ENCODE measurements at places on chromosomes 2 and 18.

- no peak for DNase-seq
Measured at GRCh38 chr2:182903566-182903965, 37.1 kb upstream of the FRZB start.

DNA sequence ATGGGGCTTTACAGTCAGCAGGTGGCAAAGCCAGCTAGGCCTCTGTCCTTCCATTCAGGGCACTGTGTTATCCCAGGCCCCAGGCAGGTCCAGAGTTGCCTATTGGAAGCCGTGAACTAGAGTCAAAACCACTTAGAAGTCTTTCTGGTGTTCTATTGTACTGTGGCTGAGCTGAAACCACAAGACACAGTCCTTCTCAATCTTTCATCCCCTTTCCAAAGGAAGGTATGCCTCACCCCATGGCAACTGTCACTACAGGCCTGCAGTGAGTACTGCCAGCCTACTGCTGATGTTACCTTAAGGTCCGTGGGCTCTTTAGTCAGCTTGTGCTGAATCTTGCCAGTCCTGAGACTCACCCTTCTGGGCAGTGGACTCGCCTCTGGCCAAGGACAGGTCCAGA is 181.6 kb downstream of the GULP1 start:
- DNase-seq = no peak

GRCh38 chr2:172736424-172737174 is 954 bp downstream of the RAPGEF4 start:
- DNase-seq = no peak

GRCh38 chr18:2442726-2443275 is 128.5 kb downstream of the METTL4 start:
- DNase-seq = no peak

- no peak for DNase-seq
Measured at GRCh38 chr2:237614151-237614720, 13.2 kb upstream of the LRRFIP1 start.

- DNase-seq = no peak
Measured at GRCh38 chr18:55141318-55141717, 182.1 kb upstream of the CCDC68 start.

DNA sequence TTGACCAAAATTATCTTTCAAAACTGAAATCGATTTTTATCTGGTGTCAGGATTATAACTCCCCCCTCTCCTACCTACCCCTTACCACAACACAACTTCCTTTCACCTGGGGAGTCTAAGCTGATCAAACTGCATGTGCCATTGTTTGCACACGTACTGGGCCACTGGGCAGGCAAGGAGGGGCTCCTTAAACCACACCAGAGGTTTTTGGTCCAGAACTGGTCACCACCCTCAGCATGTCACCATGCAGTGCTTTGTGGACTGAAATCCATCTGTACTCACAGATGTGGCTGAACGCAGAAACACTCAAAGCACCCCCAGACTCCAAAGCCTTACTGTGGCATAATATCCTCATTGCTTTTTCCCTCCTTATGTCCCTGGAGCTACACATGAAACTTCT is 13.9 kb upstream of the ARHGAP25 start:
- DNase-seq = no peak

- no peak for DNase-seq
Measured at GRCh38 chr2:217091531-217091930, 231.7 kb upstream of the TNP1 start.

GRCh38 chr2:217662984-217663602 is 339.7 kb downstream of the TNS1 start:
- DNase-seq = no peak

DNA sequence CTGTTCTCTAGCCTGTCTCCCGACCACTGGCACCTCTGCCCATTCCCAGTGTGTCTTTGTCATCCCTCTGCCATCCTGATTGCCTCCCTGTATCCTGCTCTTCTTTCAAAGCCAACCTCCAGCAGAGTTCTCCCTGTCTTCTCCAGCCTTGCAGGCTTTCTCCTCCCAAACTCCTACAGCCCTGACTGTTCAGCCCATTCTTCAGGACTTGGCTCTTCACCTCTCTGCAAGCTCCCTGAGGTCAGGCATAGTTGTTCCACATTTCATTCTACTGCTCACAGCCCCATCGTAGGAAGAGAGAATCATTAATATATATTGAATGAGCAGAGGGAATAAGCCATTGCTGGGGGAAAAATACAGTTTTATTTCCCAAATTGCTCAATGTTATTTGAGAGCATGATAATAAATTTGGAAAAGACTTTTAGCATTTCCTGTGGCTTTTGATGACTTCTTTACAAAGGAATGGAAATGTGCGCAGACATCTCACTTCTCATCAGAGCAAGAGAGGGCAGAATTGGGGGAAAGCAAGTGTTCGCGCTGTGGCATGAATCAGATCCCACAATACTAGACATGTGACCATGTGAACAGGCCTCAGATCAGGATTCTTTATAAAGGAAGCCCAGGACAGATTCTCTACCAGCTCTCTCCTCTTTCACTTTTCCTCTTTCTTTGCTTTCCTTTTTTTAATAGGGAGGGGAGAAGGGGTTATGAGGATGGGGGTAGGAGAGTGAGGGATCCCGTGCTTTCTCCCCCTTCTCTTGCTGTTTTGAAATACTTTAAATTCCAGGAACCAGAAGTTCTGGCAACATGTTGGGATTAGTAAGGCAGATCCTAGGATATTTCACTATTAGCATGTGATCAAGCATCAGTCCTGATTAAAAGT is 37.4 kb downstream of the EPAS1 start:
- DNase-seq = no peak

- DNase-seq = no peak
Measured at GRCh38 chr2:224876522-224876921, 160.4 kb upstream of the CCDC195 start.

DNA sequence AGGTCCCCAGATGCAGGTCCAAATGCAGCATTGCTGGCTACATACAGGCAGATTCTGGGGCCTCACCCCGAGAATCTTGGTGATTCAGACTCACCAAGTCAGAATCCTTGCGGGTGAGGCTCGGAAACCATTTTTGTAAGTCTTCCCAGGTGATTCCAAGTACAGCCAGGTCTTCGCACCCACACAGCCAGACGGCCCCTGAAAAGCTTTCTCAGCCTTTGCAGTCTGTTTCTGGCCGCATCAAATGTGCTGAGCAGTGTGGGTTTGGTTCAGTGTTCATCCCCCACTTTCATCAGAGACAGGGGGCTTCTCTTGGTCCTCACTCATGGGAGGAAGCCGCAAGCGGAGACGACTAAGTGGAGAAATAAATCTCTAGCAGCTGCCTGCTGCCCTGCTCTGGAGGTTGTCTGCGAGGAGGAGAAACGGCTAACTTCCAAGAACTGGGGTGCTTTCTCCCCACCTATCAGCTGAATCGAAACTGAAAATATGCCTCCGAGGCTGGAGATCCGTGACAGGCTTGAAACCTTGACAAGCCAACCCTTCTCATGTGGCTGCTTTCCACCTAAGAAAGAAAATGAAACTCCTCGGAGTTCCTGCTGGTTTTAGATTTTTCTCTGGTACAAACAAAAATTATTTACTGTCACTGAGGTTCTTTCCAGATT is 8.9 kb upstream of the TMEM185B start:
- DNase-seq = peak; percentile 48

- peak; percentile 33 for DNase-seq
Measured at GRCh38 chr2:68185541-68186164, 28.0 kb downstream of the PNO1 start.

DNA sequence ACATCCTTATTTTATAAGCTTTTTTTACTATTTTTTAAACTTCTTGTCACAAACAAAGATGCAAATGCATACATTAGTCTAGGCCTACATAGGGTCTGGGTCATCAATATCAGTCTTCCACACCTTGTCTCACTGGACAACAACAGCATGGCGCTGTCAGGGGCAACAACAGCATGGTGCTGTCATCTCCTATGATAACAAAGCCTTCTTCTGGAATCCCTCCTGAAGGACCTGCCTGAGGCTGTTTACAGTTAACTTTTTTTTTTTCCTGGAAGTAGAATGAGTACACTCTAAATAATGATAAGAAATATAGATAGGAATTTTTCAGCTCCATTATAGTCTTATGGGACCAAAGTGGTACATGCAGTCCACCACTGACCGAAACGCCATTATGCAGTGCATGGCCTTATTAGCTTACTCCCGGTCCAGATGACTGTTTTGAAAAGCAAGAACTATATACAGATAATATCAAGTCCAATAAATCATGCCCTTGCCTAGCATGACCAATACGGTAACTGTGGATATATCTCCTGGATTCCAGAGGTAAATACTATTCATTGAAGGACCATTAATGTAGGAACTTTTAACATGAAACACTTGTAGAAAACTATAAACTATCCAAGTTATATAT is 38.4 kb downstream of the TCF4 start:
- DNase-seq = no peak

DNA sequence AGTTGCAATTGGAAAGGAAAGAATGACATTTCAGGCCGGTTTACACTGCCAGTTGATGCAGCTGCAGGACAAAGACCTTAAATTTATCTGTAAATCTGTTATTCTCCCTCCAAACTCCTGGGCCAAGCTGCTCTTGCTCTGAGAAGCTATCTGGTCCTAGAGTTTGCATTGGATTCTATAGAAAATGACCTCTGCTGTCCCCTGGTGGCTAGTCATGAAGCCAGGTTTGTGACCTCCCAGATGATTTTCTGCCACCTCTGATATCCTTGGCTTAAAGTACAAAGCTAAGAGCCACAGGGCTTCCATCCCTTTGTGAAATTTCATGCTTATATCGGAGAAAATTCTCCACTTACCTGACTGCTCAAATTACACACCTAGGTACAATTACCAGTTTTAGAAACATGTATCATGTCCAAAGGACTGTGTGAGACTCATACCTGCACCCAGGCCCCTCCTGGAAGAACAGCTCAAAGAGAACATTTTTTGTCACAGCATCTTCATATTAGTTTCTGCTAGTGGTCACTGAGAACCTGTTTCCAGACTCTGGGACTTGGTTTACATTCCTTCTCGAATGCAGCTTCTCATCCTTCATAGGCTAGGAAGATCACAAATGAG is 28.9 kb upstream of the IER3IP1 start:
- DNase-seq = peak; percentile 4

DNA sequence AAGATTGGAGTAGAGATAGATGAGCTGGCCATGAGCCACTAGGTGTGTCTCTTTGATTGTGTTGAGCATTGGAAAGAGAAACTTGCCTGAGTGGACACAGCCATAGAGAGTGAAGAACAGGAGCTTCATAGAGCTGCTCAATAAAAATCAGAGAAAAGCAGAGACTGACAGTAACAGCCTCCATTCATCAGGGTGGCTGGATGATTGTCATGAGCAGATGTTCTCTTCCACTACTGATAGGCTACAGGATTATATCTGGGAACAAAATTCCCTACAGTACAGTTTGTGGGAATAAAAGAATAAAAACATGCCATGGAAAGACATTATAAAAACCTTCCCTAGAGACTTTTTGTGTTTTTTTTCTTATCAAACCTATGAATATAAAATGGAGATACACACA is 404.8 kb upstream of the ACVR2A start:
- DNase-seq = no peak

GRCh38 chr18:23177433-23178072 is 42.3 kb downstream of the CABLES1 start:
- DNase-seq = no peak

DNA sequence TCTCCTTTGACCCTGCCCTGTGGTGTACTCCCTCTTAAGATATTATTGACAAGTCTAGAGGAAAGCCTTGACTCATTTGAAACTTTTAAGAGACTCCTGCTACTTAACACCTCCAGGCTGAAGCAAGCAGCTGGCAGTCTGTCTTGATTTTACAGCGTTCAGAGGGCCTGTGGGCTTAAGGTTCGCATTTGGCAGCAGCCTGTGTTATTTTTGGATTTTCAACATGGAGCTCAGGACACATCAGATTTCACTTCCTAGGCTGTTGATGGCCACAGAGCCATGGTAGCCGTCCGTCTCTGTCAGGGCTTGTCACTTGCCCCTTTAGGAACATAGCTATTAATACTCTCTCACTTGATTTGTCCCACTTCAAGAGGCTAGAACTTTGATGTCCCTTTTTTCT is 73.6 kb downstream of the VWA3B start:
- no peak for DNase-seq

GRCh38 chr2:47488870-47489584 is 86.1 kb downstream of the MSH2 start:
- DNase-seq = no peak

DNA sequence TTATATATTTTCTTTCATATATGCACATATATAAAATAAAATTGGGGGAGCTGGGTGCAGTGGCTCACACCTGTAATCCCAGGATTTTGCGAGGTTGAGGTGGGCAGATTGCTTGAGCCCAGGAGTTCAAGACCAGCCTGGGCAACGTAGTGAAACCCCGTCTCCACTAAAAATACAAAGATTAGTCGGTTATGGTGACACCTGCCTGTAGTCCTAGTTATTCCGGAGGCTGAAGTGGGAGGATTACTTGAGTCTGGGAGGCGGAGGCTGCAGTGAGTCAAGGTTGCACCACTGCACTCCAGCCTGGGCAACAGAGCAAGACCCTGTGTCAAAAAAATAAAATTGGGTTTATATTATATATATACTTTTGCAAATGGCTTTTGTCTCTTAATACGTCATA is 39.6 kb upstream of the TFCP2L1 start:
- DNase-seq = no peak

- no peak for DNase-seq
Measured at GRCh38 chr2:46369783-46370182, 72.6 kb downstream of the EPAS1 start.

- DNase-seq = no peak
Measured at GRCh38 chr2:99662761-99663341, 173.0 kb upstream of the REV1 start.

DNA sequence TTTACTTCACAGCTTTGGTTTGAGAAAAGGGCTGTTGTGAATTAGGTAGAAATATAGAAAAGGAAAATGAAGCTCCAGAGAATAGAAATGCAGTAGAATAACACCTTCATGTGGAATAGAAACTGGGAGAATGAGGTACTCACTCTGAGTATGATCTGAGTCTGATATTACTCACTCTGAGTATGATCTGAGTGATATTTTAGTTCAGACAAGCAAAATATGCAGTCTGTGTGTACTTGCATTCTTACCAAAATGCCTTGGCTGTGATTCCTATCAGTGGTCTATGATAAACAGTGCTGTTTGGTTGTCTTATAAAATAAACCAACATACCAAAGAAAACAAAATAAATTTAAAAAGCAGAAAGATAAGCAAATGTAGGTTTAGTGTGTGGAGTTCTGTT is 487.6 kb downstream of the THSD7B start:
- DNase-seq = no peak

- no peak for DNase-seq
Measured at GRCh38 chr2:158575051-158575635, 118.4 kb downstream of the PKP4 start.

GRCh38 chr2:134143568-134143967 is 110.3 kb upstream of the MGAT5 start:
- DNase-seq = no peak
